ENCODE measurements at places on chromosomes 2 and 18. TPM values are rescaled to one million over a fixed set of nuclear protein-coding genes. Genes with fewer than 3 reads are reported as not detected.

The PSMA8 gene
- not detected for total RNA-seq

DNA sequence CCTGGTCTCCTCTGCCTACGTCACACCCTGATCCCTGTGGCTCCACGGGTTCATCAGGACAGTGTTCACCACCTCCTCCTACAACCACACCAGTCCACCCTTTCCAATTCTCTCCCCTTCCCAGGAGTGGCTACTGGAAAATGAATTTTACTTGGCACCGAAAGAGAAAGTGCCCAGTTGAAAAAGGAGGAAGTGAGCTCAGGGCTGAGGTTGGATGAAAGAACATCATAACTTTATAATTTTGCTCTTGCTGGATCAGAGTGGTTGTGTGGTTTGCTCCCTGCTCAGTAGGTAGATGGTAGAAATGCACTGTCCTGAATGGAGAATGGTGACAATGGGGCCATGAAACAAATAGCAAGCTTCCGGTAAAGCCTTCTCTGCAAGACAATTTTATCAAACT is 140.3 kb upstream of the DDX18 start:
- no peaks in the 10 kb centered on the region for H3K27me3 ChIP-seq
- DNase-seq = no peak
- H3K36me3 ChIP-seq = no peaks in the 10 kb centered on the region
- no peaks in the 10 kb centered on the region for H3K4me1 ChIP-seq
- no peak overlapping the region for H3K27ac ChIP-seq

DNA sequence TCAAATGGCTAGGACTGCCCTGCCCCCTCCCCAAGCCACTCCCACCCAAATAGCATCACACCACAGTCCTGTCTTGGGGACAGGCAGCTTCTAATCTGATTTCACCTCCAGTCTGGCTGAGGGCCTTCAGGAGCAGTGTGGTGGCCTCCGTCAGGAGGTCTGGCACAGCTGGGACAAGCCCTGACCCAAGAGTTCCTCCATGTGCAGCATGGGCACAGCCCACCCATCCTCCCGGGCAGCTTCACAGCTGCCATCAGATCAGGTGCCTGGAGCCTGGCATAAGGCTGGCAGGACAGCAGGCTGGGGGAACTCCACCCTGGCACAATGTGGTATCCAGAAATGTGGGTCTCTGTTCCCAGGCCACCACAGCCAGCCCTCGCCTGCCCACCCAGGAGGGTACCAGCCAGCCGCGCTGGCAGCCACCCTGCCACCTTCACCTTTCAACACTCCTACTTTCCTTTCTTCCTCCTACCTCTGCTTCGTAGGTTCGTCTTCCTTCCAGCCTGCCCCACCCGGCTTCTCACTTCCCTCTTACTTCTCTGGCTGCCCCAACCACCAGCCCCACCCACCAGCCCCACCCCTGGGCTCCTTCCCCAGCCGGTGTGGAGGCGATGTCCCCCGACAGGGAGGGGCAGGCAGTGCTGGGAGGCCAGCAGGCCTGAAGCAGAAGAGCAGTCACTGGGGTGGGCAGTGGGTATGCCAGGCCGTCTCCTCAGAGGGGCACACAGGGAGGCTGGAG is at the start of gene CAPG:
Gene CAPG, minus strand, starts transcription at position 522 of the 739 bp plus-strand sequence. CDS start 8,221 bp downstream, outside the sequence.
- no peak for DNase-seq
- H3K27me3 ChIP-seq = no peaks in the 10 kb centered on the region
- no peaks in the 10 kb centered on the region for H3K36me3 ChIP-seq
- H3K4me1 ChIP-seq = peaks cover 42% of the 10 kb centered on the region
- no peak within 1 kb of the TSS for H3K4me3 ChIP-seq

DNA sequence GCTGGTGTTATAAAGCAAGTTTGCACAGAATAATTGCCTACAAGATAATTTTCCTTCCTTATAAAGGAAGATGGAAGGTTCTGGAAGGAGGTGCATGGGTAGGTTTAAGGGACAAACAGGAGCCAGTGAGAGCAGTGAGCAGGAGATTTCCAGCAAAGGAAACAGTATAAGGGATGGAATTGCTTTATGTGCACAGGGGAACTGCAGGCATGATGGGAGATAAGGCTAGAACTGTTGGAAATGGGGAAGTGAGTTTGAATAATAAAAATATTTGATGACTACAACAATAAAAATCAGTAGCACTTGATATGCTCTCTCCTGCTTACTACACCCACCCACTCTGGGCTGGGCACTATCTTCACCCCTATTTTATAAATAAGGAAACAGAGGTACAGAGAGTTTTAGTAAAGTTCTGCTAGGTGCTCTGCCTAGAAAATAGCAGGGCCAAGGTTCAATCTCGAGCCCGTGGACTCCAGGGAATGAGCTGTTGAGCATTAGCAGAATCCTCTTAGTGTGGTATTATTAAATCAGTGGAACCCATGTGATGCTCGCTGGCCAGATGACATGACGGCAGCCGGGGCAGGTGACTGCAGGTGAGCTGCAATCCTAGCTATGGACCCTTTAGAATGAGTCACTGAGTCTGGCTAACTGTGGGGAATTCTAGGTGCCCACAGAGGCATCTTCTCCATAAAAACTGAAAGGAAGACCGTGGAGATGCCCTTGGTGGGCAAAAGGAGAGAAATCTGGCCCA is 302.5 kb downstream of the PIEZO2 start:
- H3K27ac ChIP-seq = no peak overlapping the region
- no peaks in the 10 kb centered on the region for H3K36me3 ChIP-seq
- no peaks in the 10 kb centered on the region for H3K27me3 ChIP-seq
- H3K4me3 ChIP-seq = no peak overlapping the region
- H3K4me1 ChIP-seq = no peaks in the 10 kb centered on the region

GRCh38 chr2:138071720-138072719 is 107.7 kb downstream of the HNMT start:
- no peak for DNase-seq
- H3K27ac ChIP-seq = no peak overlapping the region
- no peaks in the 10 kb centered on the region for H3K36me3 ChIP-seq
- H3K27me3 ChIP-seq = no peaks in the 10 kb centered on the region
- no peak overlapping the region for H3K4me3 ChIP-seq

The HOXD12 gene
- total RNA-seq = 0.13 TPM

- H3K4me1 ChIP-seq = no peaks in the 10 kb centered on the region
- H3K36me3 ChIP-seq = no peaks in the 10 kb centered on the region
- no peaks in the 10 kb centered on the region for H3K27me3 ChIP-seq
- no peak overlapping the region for H3K4me3 ChIP-seq
Observed at GRCh38 chr2:240624011-240624949, 1.0 kb upstream of the GPR35 start.

DNA sequence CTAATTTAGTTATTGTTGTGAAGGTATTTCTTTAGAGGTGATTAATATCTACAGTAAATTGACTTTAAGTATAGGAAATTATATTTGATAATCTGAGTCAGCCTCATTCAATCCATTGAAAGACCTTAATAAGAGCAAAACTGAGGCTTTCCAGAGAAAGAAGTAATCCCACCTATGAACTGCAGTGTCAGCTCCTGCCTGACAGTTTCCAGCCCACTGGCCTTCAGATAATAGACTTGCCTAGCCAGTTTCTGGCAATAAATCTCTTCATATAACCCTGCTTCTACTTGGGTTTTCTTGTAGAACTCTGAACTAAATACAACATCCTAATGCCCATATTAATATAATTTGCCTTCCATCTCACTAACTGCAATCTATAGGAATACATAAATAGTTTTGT is 437.9 kb upstream of the UBE2E3 start:
- H3K4me1 ChIP-seq = no peaks in the 10 kb centered on the region
- H3K4me3 ChIP-seq = no peak overlapping the region
- no peak overlapping the region for H3K27ac ChIP-seq
- DNase-seq = no peak
- H3K36me3 ChIP-seq = no peaks in the 10 kb centered on the region
- no peaks in the 10 kb centered on the region for H3K27me3 ChIP-seq

Data from Panc1 (cell line).